AG04450 (cell line): ENCODE measurements at places on chromosomes 7 and 10. TPM values are rescaled to one million over a fixed set of nuclear protein-coding genes. Genes with fewer than 3 reads are reported as not detected.
A peak's percentile ranks its signal among the peaks of the same experiment; 100 is the strongest.

Gene PLEKHA8
- polyA plus RNA-seq = 9.3 and 12.6 TPM in 2 replicates

- DNase-seq = no peak
Measured at GRCh38 chr10:90047243-90047729, 345.9 kb downstream of the KIF20B start.

- DNase-seq = no peak
Measured at GRCh38 chr10:119726676-119727261, 919 bp downstream of the INPP5F start.

- DNase-seq = no peak
Measured at GRCh38 chr10:61765176-61766087, 102.7 kb downstream of the CABCOCO1 start.

DNA sequence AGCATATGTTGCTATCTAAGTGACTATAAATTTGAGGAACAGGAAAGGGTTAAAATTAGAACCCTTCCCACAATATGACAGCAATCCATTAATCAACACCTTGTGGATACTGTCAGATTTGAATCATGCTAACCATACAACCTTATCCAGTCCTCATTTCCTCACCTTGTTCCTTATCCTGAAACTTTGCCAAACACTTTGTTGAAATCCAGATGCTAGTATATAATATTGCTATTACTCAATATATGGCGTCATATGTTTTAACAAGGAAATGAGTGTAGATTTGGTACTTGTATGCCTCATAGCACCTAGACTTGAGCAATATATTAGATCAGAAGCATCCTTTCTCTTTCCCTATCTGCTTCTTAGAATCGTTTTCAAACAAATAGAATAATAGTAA lies 66.3 kb upstream of the SLC25A13 start:
- peak; percentile 20 for DNase-seq

GRCh38 chr7:157516311-157516710 lies 179.5 kb downstream of the DNAJB6 start:
- no peak for DNase-seq

Gene SVOPL
- polyA plus RNA-seq = not detected in 2 replicates

Gene ADO
- polyA plus RNA-seq = 13.3 and 17.8 TPM in 2 replicates

DNA sequence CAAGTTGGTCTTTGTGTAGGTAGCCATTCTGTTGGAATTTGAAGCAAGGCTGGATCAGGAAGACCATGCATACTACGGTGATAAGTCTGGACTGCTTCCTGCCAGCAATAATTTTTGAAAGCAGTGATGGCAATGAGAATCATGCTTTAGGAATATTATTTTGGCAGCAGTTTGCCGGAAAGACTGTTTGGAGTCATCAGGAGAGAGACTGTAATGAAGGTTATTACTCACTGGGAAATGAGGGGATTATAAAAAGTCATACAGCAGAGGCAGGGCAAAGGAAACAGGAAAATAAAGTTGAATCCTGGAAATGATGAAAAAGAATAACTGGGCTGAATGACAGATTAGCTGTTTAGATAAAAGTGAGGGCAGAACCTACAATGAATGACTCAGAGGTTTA lies 1136.8 kb upstream of the AUTS2 start:
- DNase-seq = no peak

DNA sequence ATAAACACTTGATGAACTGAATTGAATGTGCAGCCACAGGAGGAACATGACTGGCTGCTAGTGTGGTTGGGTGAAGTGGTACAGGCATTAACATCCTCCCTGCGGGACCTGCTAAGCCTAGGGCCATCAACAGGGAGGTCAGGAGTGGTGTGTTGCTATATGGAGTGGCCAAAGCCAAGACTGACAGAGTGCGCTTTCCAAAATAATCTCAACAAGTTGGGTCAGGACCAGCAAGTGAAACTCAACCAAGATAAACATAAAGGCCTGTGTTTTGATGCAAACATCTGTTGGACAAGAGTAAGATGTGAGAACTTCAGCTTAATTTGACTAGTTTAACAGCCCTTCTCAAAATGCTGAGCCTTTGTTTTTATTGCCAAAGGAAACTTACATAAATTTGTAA lies 97.7 kb downstream of the WDFY4 start:
- DNase-seq = no peak

DNA sequence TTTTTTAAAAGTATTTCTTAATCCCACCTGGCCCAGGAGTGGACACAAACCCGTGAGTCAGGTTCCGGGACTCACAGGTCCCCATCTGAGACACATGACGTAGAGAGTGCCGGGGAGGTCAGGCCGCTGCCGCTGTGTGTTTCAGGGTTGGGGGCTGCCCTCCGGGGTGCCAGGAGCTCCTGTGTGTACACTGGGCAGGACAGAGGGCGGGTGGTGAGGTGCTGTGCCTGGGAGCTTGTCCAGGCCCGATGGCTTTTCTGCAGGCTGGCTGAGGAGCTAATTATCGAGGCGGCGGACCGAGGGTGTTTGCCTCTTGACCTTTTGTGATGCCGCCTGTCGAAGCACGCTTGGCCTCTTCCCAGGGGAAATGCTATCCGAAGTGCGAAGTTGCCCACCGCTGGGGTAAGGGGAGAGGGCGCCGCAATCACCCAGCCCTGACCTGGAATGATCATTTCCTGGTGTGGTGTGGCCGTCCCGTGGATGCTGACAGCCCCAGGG lies 42.1 kb downstream of the FOXL3 start:
- DNase-seq = no peak

DNA sequence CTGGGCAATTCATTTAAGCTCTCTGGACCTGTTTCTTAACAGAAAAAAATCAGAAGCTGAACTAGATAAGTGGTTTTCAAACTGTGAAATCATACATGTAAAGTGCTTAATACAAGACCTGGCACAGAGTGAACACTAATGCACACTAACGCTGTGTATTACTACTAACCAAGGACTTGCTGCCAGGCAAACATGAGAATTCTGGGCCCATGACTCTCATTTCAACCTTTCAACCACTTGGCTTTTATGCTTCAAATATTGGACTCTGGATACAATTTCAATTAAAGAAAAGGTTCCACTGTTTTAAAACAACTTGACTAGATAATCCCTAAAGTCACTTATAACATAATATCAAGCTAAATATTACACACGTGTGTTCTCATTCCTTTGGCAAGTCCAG lies 73.4 kb downstream of the SRPK2 start:
- no peak for DNase-seq

Gene CLRN3
- not detected in 2 replicates for polyA plus RNA-seq

- DNase-seq = no peak
Measured at GRCh38 chr10:93757136-93757535, 600 bp upstream of the LGI1 start.

DNA sequence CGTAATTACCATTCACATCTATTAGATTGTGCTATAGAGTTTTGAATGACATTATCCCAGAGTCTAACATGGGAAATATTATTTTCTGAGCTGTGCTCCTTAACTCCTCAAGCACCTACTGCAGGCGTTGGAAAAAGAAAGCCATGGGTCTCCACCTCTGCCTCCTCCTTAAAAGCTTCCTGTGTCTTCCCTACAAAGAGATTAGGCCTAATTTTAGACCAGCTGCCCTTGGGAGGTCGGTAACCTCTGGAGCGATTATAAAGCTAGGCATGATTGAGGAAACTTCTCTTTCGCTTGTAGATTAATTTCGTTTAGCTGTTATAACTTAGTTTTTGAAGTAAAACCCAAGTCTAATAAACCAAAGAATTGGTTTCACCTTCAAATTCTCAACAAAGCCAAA lies 75.2 kb downstream of the PLXDC2 start:
- no peak for DNase-seq

DNA sequence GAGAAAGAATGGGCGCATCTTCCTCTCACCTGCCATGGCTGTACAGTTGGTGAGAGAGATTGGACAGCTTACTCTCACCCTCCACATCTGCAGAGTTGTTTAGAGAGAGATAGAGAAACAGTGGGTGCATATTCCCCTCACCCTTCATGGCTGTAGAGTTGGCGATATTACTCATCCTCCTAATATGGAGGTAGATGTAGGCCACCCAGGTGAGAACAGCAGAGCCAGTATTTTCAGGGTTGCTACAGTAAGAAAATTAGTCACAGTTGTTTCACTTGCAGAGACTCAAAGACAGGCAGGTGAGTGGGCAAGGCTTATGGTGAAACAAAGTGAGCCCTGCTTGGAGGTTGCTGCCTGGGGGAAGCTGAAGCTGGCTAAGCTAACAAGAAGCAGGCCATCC lies 65.0 kb upstream of the PFKP start:
- no peak for DNase-seq

GRCh38 chr7:111056371-111056770 lies 34.6 kb upstream of the LRRN3 start:
- no peak for DNase-seq

DNA sequence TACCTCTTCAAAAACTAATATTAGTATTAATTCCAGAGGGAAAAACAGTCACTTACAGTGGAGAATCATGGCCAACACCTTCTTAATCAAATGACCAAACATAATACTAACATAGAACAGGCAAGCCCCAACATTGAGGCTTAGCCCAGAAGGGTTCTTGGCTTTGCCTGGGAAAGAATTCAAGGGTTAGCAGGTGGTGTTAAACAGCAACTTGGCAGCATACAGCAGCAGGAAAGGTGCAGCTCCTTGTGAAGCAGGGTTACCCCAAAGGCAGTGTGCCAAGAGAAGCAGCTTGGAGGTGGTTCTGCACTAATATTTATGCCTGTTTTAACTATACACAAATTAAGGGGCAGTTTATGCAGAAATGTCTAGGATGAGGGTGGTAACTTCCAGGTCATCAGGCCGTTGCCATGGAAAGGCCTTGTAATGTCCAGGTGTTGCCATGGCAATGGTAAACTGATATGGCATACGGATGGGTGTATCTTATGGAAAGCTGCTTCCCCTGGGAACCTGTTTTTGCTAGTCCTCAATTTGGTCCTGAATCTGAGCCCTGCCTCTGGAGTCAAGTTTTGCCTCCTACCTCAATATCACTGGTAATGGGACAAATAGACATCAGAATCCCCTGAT lies 27.2 kb upstream of the BEND7 start:
- DNase-seq = no peak

GRCh38 chr10:26516540-26517101 lies 78.5 kb downstream of the APBB1IP start:
- no peak for DNase-seq

DNA sequence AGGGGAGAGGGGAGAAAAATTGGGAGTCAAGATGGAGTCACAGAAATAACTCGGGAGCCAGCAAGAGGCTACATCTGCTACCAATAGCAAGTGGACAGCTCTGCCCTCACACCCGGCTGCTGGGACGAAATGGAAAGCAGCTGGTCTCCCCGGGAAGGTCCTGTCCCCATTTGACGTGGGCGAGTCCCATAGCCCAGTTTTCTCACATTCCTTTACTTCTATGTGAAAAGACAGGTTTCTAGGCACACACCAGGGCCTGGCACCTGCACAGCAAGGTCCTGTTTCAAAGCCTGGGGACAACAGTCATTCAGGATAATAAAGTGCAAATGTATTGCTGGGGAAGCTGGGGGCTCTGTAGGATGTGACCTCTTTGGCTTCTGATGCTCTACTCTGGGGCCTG lies 162.6 kb downstream of the OAT start:
- DNase-seq = no peak

GRCh38 chr7:106987777-106988176 lies 56.7 kb upstream of the PRKAR2B start:
- DNase-seq = no peak
